ENCODE measurements at places on chromosomes 12 and 14.

- DNase-seq, result no peak
These were observed 981.0 kb downstream of the TMEM121 start for GRCh38 chr14:106507354-106507753.

DNA sequence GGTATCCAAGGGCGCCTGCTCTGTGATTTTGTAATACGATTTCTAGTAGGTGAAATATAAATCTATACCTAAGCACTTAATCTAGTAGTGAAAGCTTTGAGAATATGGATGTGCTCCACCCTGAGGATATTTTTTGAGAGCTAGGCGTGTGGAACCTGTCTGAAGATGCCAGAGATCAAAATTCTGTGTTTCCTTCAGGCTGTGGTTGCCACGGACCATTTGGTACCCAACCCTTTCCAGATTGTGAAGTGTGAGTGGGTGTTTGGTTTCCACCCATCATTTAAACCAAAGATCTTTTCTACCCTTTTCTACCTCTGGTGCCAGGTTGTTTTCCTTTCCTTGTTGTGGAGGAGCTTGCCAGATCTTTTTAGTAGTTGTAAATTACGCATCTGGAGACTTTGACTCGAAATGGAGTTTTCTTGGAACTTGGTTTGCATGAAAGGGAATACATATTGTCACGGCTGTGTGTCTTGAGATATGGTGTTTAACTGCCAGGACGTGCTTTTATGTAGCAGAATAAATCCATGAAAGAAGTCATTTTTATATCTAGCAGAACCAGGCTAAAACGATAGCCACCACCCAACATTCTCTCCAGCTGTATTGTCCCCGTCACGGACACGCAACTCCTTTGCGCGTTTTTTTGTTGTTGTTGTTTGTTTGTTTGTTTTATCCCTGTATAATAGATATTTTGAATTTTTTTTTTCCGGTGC lies 2.2 kb downstream of the LRFN5 start:
- peak; percentile 17 for DNase-seq

DNA sequence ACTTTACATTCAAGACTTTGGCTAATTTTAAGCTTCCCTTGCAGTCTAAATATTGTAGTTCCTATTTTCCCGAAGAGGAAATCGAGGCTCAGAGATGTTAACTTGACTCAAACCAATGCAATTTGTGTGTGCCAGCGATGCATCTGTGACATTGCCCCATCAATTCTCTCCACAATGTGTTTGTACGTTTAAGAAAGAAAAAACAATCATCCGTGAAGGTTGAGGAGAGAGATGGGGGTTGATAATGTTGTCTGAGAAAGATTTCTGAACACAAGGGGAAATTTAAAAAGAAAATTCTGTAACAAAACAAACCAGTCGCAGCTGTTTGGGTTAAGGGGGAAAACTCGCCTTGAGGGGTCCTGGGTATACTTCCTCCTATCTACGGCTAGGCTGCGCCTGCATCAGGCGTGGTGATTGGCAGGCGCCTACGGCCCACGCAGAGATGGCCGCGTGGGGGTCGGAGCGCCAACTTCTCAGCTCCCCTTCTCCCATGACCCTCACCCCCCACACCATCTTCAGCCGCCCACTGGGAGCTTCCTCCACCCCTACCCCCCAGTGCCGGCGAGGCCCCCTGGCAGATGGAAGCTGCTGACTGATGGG lies 12.3 kb downstream of the SIX1 start:
- DNase-seq, result no peak

- no peak for DNase-seq
These were observed 78.8 kb downstream of the KCNC2 start for GRCh38 chr12:75130811-75131210.

- no peak for DNase-seq
These were observed 11.0 kb downstream of the FKBP3 start for GRCh38 chr14:45123271-45123670.

DNA sequence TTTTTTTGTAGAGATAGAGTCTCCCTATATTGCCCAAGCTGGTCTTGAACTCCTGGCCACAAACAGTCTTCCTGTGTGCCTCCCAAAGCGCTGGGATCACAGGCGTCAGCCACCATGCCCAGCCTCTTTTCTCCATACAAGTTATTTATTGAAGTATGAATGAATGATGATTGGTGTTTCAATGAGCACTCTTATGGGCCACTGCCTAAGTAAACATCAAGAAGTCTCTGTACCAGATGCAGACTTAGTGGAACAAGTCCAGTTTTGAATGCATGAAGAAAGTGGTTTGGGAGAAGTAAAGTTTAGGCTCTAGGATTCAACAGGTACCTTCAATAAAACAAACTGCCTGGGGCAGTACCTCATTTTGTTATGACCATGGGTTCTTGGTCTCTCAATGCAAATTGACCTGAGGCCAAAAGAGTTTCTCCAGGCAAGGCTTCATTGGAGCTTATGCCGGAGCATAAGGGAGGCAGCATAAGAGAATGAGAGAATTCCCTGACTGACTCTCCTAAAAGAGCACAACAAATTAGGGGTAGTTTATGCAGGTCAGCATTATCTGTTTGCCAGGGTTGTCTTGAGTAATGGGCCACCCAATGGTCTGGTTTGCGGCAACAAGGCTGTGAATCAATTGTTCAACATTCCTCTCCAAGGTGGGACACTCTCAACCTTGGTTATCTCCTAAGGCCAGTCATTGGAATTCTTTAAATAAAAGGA lies 1.1 kb upstream of the GMFB start:
- DNase-seq, result no peak

GRCh38 chr14:53464376-53464775 lies 311.3 kb upstream of the DDHD1 start:
- DNase-seq, result no peak

GRCh38 chr12:76152181-76152807 lies 67.8 kb upstream of the NAP1L1 start:
- DNase-seq, result no peak

DNA sequence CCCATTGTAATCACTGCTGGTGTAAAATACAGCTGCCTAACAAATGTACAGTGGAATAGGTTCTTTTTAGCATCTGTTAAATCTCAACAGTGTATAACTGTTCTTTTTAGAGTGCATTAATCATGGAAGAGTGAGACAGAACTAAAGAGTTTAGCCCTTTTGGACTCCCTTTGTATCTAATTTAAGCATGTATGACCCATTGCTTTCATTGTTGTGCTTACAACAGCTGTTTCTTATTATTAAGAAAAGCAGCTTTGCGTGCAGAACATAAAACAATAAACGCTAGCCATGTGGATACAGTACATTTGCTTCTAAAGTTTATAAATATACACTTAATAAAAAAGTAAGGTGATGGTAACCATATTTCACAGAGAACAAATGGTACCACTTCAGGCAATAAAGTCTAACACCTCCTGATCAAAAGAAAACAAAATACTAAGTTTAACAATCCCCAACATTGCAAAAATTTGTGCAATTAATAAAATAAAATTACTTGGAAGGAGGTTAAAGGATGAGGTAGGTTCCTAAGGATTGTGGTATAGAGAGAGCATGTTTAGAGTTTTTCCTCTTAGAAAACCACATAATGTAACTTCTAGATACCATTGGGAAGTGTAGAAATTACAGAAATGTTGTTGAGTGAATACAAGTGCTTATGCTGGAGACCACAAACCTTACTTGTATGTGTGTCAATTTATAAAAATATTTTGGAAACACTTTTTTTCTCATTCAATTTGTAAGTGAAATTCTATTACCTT lies 448.7 kb downstream of the SLC6A15 start:
- peak; percentile 82 for DNase-seq

DNA sequence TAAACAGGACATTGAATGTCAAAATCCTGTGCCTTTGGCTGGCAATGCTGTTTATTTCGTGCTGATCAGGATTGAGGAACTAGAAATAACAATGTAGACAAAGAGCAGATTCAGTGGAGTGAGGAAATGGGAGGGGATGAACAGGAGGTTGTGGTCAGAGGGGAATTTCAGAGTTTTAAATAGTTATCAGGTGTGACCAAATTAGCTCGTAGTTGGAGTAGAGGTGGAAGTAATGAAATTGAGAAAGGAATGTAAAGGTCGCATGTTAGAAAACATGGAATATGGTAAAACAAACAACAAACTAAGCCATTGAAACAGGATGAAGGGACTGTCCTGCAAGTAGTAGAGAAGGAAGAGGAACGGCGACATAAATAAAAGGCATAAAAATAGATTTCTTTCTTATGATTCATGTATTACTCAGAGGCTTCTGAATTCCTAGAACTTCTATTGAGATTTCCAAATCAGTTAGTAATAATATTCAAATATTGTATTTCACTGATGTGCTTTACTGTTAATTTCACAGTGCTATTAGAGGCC lies 9.5 kb upstream of the SAV1 start:
- DNase-seq, result peak; percentile 69

DNA sequence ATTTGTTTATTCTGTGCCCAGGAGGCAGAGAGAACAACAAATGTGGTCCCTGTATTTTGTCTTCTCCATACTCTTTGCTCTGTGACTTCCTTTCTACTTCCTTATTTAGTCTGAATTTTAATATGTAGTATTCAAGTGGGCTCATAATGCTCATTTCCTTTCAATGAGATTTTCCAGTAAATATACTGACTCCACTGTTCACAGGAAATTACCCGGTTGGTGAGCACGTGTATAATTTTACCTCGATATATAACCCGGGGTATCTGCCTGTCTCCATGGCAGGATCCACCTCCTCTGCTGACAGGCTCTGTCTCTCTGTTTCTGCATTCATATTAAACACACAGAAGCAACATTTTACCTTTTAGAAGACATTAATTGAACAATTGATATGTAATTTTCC lies 166.0 kb downstream of the SLC38A4 start:
- no peak for DNase-seq

- DNase-seq, result no peak
These were observed 885 bp upstream of the PALS1 start for GRCh38 chr14:67240168-67240932.

DNA sequence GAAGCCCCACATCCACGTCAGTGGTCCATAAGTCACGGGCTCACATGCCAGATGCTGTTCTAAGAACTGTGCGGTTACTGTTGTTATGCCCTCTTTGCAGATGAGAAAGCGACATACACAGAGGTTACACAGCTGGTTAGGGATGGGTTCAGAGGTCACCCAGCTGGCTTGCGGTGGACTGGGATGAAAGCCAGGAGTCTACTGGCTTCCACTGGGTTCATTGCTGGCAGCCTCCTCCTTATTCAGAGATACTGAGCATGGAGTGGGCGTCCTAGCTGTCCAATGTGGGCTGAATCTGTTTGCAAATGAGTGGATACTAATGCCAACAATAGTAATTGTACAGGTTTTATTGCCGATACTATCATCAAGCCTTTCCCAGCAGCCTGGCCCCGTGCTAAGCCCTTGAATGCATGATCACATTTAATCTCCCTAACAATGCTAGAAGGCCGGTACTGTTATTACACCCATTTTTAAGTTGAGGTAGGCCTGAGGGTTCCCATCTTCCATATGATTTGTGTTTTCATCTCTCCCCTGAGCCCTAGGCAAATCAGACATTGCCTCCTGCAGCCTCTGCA lies 129.1 kb downstream of the PLXNC1 start:
- peak; percentile 4 for DNase-seq

GRCh38 chr14:63656194-63656593 lies 14.5 kb upstream of the WDR89 start:
- DNase-seq, result no peak

DNA sequence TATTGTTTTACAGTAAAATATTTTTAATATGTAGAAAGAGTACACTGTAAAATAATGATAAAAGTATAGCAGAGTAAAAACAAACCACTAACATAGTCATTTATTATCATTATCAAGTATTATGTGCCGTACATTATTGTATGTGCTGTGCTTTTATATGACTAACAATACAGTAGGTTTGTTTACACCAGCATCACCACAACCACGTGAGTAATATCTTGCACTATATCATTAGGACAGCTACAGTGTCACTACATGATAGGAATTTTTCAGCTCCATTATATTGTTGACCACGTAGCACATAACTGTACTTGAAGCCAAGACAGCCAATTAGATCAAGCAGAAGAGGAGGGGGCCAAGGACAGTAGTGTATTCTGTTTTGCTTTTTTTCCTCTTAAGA lies 415.4 kb downstream of the RAD51B start:
- no peak for DNase-seq

All from fibroblast of the aortic adventitia (primary cell).